ENCODE measurements at places on chromosomes 2 and 18.

- DNase-seq = no peak
These were observed 102.8 kb upstream of the FZD7 start for GRCh38 chr2:201930831-201931230.

DNA sequence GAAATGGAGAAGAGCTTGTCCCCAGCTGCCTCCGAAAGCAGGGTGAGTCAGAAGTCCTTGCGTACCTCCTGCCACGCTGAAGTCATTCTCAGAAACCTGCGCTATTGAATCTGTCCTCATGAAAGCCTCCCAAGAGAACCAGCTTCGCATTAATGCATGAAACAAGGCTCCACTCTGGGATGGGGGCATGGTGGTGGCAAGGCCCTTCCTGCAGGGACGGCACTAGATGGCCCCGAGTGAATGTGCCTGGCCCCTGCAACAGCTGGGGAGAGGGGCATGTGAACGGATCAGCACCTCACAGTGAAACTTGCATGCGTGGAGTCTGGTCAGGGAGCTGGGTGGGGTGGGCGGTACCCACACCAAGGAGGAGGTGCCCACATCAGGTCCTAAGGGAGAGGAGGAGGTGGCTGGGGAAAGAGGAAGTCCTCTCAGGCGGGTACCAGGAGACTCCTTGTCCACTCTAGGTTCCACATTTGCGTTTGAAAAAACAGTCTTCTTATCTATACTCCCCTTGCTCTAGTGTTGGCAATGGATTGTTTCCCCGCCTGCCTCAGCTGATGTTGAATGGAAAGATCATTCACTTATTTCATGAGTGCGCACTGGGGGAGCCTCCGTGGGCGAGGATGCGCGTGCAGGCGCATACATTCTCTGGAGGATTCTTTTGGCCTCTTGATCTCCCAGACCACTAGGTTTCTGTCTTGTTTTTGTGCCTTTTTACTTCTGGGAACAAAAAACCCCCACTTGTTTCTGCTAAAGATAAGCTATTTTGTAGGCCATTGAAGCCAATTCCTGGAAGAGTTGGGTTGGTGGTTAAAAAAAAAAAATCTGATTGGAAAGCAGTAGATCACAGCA is 104.7 kb downstream of the KLHL29 start:
- DNase-seq = peak; percentile 53

DNA sequence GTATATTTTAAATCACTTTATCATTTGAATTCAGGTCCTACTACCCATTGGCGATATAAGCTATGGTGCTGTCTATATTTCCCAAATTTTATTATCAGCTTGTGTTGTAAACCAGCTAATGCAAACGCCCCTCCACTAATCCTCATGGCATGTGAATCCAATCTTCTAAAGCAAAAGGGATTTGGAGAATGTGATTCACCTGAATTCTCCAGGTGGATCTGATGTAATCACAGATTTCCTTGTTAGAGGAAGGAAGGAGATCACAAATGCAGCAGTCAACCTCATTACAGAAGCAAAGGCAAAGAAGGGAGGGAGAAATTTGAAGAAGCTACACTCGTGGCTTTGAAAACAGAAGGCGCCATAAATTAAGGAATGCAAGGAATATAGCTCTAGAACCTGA is 431.1 kb upstream of the CDH19 start:
- DNase-seq = no peak

GRCh38 chr2:28419003-28419402 is 26.3 kb downstream of the FOSL2 start:
- DNase-seq = no peak

- peak; percentile 47 for DNase-seq
These were observed 147.8 kb upstream of the ERBB4 start for GRCh38 chr2:212686285-212686895.

DNA sequence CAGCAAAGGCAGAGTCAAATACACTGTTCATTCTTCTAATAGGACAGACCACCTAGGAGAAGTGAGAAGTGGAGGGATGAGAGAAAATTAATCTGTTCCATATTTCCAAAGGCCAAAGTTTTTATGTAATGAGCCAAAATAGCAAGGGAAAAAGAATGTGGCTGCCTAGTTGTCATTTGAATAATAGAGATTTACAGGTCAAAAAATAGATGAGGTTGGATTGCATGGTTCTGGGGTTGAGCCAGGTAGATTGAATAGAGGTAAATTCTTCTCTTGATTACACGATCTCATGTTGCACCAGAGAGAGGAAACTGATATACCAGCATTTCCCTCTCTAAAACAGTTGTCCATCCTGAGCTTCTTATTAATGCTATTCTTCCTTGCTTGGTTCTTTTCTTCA is 325.8 kb downstream of the CCDC178 start:
- no peak for DNase-seq

- no peak for DNase-seq
These were observed 1041.0 kb upstream of the NRXN1 start for GRCh38 chr2:52072949-52073348.

DNA sequence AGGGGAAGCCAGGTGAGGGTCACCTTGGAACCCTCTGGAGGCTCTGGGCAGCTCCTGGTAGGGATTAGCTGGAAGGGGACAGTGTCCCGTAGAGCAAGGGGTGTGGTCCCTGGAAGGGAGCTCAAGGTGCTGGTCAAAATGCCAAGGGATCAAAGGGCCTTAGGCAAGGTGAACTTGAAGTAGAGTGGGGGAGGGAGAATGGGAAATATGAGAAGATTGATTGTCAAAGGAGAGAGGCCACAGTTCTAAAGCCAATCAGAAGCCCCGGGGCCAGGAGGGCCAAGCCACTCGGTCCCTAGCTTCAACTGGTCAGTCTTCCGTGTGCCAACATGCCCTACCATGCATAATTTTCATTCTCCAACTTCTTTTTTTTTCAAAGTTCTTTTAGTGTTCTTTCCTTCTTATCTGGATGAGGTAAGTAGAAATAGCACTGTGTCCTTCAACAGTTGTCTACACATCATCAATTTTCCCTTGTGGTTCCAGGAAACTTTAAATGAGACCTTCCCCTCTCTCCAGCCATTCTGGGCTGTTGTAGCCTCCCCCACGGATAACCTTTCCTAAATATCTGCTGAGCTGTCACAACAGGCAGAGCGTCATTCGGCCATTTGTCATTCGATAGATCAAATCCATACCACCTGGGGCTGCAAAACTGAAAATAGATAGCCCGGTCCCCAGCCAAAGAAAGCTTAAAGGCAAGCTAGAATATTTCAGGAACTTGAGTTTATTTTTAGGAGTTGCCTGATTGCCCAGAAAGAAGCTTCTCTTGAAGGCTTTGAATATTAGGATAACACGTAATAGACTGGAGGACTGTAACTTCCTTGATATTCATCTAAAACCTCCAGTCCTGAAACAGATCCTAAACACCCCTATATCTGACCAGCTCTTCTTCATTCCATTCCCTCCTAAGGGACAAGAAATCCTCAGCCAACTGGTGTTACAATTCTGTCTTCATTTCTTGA is 83.3 kb downstream of the ALPK2 start:
- DNase-seq = no peak

GRCh38 chr2:99777656-99778290 is 288.0 kb upstream of the REV1 start:
- no peak for DNase-seq

DNA sequence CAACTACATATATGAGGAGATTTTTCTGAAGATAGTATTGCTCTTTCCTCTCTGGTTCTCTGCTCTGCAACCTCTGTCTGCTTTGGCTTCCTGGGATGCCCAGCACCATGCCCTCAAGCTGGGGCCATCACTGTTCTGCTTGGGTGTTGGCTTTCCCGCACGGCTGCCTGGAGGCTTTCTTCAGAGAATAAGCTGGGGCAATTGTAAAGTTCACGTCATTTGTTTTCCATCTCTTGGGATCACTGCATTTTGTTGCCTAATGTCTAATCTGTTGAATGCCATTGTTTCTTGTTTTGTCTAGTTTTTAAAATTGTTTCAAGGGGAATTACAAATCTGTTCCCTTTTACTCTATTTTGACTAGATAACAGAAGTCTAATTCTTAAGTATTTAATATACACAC is 437.3 kb upstream of the NRP2 start:
- no peak for DNase-seq

DNA sequence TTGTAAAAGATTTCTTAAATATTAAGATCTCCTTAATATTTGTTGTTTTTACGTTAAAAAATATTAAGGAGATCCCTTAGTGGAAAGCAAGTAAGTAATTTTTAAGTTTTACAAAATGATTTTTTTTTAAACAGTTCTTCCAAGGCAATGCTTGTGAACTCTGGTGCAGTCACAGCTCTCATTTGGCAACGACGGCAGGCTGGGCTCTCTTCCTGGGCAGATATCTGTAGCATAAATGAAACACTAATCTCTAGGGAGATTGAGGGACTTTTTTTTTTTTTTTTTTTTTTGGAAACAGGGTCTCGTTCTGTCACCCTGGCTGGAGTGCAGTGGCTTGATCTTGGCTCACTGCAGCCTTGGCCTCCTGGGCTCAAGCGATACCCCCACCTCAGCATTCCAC is 38.5 kb downstream of the GORASP2 start:
- DNase-seq = no peak

DNA sequence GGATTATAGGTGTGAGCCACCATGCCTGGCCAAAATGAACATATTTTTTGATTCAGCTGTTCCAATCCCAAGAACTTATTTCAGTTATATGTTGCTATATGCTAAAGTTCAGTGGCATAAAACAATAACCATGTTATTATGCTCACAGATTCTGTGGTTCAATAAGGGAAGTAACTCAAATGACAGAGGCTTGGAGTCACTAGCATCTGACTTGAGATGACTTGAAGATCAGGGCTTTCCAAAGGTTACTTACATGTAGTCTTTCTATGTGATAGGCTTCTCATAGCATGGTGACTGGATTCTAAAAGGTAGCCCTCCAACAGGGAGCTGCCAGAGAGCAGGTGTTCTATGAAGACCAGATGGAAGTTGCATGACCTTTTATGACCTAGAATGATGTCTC is 17.2 kb downstream of the CLK1 start:
- DNase-seq = no peak

DNA sequence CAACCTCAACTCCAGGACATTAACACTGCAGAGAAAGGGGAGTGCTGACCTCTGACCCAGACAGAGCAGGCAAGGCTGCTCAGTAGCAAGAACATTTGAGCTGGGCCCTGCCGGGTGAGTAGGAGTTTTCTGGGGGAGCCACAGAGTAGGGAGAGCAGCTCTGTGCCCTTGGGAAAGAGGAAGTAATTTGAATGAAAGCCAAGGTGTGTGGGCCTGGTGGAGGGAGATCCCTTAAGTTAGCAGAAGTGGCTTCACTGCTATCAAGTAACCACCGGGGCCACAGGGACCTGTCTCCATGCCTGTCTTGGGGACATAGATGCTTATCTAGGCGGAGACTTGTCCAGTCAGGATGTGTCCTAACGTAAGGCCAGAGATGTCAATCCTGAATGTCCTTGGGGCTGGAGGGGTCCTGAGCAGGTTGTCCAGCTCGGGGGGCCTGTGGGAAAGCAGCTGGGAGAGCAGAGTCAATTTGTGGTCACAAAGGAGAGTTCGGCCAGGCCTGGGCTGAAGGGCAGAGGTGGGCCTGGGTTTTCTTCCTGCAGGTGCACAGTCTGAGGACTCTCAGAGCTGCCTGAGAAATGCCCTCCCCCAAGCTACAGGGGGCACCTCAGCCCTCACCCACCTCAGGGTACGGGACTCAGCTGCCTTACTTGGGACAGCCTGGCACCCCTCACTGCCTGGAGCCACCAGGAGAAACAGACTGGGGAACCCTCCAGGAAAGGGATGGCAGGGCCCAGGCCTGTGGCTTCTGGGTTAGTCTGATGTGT is 15.0 kb upstream of the OTOF start:
- no peak for DNase-seq

- DNase-seq = no peak
These were observed 144.1 kb downstream of the CDC42EP3 start for GRCh38 chr2:37527361-37527760.

- DNase-seq = no peak
These were observed 237.0 kb downstream of the NYAP2 start for GRCh38 chr2:225636558-225636957.

DNA sequence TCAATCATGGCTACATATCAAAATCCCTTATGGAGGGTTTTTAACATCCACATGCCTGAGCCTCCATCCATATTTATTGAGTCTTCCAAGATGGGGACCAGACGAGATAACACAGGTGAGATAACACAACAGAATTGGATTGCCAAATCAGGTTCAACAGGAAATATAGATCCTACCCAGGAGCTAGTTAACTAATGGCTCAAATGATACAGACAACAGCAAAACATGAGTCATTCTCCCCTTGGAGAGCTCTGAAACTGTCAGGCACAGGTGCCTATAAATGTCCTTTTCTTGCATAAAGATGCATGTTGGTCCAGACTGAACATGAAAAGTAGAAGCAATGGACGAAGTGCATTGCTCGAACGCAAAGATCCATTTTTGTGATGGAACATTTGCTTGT is 202.2 kb downstream of the CDH20 start:
- DNase-seq = no peak

DNA sequence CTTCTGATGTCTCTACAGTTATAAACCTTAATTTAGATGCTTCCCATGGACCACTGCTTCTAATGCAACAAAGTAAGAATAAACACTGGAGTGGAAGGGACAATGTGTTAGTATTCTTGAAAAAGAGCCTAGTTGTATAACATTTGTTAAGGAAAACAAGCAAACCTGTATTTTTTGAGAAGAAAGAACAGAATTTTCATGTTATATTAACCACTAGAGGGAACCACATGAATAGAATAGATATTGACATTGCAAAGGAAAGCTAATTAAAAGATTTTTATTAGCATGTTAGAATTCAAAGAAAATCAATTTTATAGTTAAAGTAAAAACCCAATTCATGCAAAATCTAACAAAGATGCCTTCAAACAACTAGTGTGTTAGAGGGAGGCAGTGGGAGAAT is 151.2 kb upstream of the BARD1 start:
- no peak for DNase-seq

DNA sequence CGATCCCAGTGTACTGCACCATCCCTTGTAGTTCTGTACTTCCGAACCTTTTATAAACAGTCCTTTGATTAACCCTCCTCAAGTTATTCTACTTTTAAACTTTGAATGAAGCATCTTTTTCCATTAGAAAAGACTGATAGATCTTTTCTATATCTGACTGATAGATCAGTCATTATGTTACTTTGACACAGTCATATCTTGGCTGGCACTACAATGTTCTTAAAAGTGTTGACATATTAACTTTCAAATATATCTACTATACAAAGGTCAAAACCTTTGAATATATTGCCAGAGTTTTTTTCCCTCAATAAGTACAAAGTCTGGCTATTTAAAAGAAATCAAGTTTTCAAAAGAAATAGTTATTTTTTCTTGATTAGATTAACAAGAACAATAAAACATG is 35.4 kb upstream of the NABP1 start:
- DNase-seq = no peak

- no peak for DNase-seq
These were observed 36.2 kb downstream of the LCT start for GRCh38 chr2:135800513-135801460.

DNA sequence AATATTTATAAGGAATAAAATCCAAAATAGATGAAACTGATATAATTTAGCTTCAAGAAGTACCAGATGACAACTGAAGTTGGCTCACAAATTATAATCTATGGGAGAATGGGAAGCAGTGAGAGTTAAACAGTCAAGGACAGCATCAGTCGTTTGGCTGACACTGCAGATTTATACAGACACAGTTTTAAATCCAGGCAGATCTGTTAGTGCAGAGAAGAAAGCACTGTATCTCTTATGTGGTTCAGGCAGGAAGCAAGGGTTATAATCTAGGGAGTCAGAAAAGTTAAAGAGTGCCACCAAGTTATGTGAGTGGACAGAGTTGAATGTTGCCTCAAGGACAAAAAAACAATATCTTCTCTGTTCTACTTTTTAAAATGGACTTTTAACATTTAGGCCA is 880.2 kb downstream of the TSN start:
- DNase-seq = no peak
